ENCODE measurements at places on chromosomes 5 and 9.

GRCh38 chr9:35484406-35484805, 5.5 kb upstream of the RUSC2 start:
- no peak for DNase-seq

GRCh38 chr5:40010436-40010835, 585.7 kb upstream of the DAB2 start:
- no peak for DNase-seq

- no peak for DNase-seq
Measured at GRCh38 chr5:40093550-40093949, 586.2 kb upstream of the PTGER4 start.

DNA sequence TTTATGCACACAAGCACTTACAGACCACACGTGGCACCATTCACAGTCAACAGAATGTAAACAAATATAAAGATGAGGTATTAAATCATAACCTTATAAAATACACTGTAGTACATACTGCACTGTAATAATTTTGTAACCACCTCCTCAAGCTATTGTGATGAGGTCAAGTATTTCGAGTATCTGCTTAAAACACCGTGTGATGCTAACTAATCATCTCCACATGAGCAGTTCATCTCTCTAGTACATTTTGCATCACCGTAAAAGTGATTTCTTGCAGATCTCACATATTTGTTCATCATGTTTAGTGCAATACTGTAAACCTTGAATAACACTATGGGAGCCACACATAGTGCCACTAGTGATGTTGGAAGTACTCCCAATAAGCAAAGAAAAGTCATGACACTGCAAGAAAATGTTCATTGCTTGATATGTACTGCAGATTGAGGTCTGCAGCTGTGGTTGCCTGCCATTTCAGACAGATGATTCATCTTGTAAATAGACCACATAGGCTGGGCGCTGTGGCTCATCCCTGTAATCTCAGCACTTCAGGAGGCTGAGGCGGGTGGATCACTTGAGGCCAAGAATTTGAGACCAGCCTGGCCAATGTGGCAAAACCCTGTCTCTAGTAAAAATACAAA, 44.3 kb downstream of the FOXB2 start:
- DNase-seq = peak; percentile 53

DNA sequence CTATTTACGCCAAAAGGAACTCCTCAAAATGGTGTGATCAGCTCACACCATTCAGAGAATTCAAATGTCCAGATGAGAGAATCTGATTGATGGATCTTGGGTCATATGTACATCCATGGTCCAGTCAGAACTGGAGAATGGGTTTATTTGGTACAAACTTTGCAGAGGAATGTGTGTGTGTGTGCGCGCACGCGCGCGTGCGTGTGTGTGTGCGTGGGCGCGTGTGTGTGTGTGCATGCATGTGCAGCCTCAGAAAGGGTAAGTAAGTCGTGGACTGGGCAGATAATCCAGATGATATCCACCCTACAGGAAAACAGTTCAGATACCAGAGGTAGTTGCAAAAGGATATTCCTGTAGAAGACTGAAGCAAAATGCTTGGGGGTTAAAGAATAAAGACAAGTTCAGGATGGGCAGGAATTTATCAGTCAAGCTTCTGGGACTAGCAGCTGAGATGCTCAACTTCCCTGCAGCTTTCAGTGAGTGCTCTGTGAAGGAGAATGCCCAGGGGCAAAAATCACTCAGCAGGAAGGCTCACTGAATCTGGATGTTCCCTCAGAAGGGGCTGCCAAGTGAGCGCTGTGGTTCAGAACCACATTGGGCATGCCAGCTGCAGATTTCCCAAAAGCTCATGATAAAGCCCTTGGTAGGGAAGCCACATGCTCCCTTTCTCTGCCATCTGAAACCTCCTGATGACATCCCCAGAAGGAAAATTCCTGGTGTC, 440.5 kb upstream of the SGCD start:
- no peak for DNase-seq

DNA sequence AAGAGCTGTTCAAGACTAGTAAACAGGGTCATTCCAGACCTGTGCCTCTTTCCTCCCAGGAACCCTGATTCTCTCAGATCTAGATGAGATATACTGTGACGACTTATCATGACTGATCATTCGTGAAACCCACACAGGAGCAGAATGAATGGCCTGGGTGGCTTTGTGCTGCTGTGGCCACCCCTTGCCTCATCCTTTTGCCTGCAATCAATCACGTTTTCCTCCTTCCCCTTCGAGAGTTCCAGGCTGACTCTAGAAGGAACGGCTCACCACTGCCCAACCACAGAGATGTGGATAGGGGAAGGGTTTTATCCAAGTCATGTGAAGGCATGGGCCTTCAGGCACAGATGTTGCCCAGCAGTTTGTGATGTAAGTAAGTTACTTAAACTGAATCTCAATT, 5.8 kb downstream of the ANXA6 start:
- peak; percentile 70 for DNase-seq

DNA sequence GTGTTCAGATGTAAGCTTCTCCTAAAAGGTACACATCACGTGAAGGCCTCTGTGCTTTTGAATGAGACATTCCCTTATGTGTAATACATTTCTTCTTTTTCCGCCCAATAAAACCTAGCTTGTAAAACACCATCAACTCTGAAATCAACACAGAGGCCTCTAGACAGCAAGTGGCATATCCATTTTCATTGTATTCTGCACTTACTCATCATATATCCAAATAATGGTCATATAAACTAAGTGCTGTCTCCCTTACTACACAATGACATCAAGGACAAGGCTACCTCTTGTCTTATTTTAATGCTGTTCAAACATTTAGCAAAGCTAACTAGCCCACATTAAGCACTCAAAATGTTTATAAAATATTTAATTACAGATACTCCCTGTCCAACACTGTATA, 108.5 kb downstream of the ELAVL2 start:
- DNase-seq = no peak

DNA sequence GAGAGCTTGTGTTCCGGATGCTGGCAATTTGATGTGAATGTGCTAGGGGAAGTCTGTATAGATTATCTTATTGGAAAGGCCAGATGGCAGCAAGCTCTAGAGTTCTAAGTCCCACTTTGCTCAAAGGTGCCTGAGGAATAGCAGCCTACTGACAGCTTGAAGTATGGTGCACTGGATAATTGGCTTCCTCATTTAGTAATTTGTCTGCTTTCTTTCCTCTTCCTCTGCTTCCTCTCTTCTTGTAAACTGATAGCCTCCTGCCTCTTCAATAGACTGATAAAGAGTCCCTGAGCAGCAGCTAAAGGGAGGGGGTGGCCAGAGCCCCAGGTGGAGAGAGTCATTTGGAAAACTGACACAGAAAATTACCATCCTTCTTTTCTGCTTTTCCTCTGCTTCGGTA, 177.3 kb downstream of the FGF1 start:
- peak; percentile 15 for DNase-seq

DNA sequence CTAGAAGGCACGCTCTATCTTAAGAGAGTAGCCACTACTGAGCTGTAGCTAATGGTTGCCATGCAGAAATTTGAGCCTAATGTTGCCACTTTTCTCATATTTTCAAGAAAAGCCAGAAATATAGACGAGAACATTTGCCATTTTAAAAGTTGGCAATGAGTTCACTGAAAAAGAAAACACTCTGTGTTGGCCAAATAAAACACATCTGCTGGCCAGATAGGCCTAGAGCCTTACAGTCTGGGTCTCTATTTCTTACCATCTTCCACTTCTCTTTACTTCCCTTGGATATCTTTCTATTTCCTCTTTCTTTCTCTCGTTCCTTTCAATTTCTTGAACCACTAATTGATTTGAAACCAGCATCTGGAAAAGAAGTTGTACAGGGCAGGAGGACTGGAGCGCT, 36.6 kb upstream of the VCAN start:
- DNase-seq = no peak

DNA sequence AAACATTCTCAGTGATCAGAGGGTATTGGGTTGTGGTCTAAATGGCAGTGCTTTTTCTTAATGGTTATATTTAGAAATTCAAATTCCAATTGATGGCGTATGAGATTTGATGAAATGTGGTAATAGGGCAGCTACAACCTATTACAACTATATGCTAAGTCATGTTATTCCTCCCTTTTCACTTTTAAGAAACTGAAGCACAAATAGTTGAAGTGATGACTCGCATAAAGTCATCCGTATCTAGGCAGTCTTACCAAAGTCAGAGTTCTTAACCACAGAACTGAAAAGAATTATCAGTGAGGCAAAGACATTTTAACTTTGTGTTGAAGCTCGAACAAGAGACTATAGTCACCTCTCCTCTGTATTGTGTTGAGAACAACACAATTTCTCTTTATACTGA, 28.2 kb downstream of the C9orf152 start:
- DNase-seq = peak; percentile 27

DNA sequence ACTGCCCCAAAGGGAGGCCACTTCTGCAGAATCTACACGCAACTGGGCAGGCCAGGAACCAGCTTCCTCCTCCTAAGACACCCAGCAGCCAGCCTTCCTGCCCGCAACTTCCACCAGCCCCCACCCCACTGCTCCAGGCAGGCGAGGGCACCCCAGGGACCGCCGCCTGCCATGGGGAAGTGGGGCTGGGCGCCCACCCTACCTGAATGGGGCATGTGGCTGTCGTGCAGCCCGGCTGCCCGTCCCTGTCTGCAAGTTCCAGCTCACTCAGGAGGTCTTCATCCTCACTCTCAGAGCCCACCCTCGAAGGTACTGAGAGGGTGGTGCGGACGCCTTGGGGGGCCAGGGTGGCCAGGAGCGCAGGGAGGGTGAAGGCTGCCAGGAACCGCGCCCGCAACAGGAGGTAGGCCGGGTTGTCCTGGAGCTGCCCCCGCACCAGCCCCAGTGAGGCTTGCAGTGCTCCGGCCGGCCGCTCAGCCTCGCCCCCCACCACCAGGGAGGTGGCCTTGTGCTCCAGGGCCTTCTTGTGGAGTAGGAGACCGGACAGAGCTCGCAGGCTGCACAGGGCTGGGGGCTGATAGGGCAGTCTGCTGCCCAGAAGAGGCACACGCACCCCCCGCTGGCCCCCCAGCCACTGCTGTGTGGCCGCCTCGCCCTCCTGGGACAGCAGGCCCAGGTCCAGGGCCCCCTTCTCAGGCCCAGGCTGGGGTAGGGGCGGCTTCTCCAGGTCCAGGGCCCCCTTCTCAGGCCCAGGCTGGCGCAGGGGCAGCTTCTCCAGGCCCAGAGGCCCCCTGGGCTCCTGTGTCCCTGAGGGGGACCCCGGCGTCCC, 4.1 kb upstream of the CARD9 start:
- DNase-seq = no peak

DNA sequence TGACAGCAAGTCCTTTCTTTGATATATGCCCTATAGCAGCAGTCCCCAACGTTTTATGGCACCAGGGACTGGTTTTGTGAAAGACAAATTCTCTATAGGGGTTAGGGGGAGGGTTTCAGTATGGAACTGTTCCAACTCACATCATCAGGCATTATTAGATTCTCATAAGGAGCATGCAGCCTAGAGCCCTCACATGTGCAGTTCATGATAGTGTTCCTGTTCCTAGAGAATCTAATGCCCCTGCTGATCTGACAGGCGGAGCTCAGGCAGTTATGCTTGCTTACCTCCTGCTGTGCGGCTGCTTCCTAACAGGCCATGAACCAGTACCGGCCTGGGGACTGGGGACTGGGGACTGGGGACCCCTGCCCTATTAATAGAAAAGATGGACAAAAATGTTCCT, 2.7 kb upstream of the RAPGEF6 start:
- peak; percentile 29 for DNase-seq

- DNase-seq = no peak
Measured at GRCh38 chr9:69122549-69123141, 51.4 kb upstream of the TJP2 start.

GRCh38 chr5:74199005-74199404, 441.5 kb downstream of the ENC1 start:
- no peak for DNase-seq

- DNase-seq = no peak
Measured at GRCh38 chr5:152717393-152717792, 312.3 kb upstream of the NMUR2 start.

DNA sequence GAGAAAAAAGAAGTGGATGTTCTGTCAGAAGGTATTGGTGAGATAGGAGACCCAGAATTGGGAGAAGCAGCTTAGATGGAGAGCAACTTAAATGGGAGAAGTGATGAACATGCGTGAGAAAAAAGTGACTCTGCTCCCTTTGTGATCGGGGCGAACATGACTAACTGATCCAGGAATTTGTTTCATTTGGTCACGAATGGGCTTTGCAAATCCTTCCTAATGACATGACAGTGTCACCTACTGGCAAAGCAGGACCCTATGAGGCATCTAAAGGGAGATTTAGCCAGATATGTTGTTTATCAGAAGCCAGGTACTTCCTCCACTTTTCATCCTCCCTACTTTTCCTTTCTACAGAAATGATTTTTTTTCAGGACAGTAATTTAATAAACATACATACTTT, 787.4 kb upstream of the RGMB start:
- no peak for DNase-seq

DNA sequence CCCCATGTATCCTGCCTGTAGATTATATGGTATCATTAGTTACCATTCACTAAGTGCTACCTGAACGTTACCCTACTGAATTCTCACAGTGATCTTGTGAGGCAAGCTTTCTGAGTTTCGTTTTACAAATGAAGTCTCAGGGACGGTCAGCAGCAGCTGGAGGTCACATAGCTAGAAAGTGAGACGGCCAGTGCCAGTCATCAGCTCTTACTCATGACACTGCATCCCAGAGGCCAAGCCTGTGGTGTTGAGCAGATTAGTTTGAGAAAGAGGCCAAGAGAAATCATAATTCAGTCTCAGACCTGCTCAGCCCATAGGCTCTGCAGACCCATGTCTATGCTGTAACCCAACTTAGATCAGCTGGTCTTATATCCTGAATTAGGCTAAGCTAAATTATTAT, 95.7 kb upstream of the EGFLAM start:
- DNase-seq = no peak

DNA sequence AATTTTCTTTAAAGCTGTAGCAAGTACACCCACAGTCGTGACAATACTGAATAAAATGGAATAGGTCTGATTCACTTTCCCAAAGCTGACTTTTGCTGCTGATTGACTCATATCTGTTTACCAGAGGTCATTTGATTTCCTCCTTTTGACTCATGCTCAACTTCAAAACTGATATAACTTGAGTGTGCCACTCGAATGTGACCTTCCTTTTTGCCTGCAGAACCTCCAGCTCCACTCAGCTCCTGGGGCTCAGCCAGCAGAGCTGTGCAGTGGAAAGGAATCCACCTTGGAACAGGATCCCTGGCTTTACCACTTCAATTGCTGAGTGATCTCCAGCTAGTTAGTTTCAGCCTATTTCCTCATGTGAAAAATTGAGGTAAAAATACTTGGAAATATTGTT, 84.1 kb downstream of the FEM1C start:
- DNase-seq = peak; percentile 58

Data from OCI-M1 (cell line).